ENCODE measurements at places on chromosomes 3 and 15. TPM values are rescaled to one million over a fixed set of nuclear protein-coding genes. Genes with fewer than 3 reads are reported as not detected.

GRCh38 chr3:135034291-135034768, 239.3 kb downstream of the EPHB1 start:
- no peak for DNase-seq

MYZAP gene
- total RNA-seq: 82.5 TPM

GRCh38 chr15:76648732-76649444, 256.3 kb downstream of the SCAPER start:
- no peak for DNase-seq

DNA sequence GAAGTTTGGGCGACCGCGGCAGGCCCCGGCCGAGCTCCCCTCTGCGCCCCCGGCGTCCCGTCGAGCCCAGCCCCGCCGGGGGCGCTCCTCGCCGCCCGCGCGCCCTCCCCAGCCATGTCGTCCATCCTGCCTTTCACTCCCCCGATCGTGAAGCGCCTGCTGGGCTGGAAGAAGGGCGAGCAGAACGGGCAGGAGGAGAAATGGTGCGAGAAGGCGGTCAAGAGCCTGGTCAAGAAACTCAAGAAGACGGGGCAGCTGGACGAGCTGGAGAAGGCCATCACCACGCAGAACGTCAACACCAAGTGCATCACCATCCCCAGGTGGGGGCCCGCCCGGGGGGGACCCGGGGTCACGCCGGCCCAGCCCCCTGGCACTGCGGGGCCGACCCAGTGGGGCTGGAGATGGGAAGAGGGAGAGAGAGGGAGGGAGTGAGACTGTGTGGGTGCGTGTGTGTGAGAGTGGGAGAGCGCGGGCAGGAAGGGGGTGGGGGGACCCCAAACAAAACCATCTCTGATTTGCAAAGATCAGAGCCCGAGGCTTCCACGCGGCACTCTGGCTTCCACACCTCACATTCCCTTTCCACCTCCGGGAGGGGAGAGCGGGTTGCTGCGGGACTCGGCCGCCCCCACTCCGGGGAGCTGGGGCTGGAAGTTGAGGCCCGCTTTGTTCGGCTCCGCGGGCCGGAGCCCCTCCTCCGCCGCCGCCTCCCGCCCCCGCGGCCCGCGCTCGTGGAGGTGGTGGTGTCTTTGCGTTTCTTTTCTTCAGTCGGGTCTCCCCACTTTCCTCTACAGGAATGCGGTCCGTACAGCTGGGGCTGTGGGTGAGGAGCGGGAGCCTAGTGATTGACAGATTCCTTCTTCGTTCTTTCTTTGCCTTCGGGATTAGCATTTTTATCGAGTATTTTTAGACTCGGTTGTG, 898 bp downstream of the SMAD3 start:
- peak; percentile 52 for DNase-seq

GRCh38 chr3:133058243-133058642, 20.1 kb downstream of the TMEM108 start:
- DNase-seq: no peak

- peak; percentile 97 for DNase-seq
Observed at GRCh38 chr3:44861412-44862225, at the start of gene TMEM42. TSS of gene TMEM42 (plus strand) at chr3:44861912. CDS start at chr3:44861925, 13 bp downstream.
